Fibroblast of upper back skin (primary cell): ENCODE measurements at places on chromosomes 2 and 18.

DNA sequence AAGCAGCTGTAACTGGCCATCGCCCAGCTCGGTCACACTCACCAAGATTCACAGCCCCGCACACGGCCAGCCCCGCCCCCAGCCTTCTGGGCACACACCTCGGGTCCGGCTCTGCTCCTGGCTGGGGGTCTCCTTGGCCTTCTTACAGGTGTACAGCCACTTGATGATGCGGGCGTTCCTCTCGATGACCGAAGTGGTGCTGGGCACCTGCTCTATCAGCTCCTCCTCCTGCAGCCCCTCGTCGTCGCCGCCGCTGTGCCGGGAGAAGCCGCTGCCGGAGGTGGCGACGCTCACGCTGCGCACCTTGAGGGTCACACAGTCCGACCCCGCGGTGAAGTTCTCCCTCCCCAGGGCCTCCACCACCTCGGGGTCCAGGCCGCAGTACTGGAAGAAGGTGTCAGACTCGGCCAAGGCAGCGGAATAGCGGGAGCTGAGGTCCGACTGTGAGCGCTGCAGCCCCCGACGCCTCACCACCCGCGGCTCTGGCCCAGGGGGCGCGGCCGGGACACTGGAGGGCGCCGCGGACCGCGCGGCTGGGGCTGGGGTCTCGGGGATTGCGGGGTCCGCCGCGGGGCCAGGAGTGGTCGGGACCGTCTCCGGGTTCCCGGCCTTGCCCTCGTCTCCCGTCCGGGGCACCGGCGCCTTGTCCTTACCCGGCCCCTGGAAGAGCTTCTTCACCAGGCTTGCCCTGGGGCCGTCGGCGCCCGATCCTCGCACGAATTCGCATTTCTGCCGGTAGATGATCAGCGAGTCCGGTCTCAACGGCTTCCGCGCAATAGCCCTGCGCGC, 769 bp downstream of the FAM110C start:
- DNase-seq, result no peak

DNA sequence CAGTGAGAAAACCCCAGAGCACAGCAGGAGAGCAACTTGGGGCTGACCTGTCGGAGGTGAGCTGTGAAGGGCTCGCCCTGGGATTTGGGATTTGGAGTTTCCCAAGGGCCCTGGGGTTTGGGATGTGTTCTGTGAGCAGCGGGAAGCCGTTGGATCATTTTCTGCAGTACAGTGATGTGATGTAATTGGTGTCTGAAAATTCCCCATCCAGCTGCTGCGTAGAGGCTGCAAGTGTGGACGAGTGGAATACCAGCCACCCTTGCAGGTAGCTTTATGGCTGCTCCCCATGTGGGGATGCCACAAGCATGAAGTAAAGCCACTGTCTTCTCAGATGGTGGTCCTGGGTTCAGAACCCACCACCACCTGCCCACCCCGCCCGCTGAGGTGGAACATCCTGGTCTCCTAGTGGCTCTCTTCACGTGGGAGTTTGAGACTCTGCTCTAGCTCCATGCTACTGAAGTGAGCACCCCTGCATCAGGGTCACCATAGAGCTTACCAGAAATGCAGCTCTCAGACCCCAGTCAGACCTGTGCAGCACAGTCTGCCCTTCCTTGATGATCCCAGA, 15.0 kb downstream of the IMPA2 start:
- no peak for DNase-seq

GRCh38 chr2:109481599-109481998, 132.2 kb downstream of the SEPTIN10 start:
- DNase-seq, result no peak

- no peak for DNase-seq
These were observed 56.5 kb downstream of the KYNU start for GRCh38 chr2:142933916-142934315.

DNA sequence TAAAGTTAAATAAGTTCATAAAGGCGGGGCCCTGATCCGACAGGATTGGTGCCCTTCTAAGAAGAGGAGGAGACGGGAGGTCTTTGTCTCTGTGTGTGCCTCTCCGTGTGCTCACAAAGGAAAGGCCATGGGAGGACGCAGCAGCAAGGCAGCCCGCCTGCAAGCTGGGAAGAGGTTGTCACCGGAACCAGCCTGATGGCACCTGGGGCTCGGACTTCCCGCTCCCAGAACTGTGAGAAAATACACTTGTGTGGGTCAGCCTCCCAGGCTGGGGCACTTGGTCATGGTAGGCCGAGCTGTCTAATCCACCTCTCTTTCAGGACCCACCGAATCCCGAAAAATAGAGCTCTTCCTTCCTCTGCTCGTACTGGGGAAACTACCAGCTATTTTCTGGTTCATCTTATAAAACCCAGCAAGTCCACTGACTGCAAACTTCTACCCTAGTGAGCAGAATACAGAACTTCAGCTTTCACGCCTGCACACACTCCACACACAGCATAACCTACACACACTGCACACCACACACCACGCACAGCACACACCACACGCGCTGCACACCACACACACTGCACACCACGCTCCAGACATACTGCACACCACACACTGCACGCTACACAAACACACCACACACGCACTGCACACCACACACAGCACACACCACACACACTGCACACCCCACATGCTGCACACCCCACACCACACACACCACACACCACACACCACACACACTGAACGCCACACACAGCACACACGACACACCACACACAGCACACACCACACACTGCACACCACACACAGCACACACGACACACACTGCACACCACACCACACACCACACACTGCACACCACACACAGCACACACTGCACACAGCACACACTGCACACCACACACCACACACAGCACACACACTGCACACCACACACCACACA, 58.1 kb downstream of the ASB1 start:
- DNase-seq, result no peak
